ENCODE measurements at places on chromosomes 12 and 14.

DNA sequence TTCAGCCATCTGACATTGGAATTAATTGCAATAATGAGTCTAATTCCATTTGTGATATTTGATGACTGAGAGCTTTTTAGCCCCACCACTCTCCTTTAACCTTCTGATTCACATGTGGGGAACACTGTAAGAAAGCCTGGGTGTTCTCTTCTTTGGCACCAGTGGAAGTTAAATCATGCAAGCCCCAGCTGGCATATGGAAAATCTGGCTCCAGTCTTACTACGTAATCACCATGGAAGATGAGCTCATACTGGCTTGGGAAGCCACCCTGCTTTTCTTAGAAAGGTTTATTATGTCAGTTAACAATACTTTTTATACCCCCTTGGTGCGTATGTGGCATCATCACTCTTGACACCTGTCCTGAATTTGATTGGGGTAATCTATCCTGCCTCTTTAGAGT, 479.3 kb downstream of the SLC16A7 start:
- no peaks in the 10 kb centered on the region for H3K36me3 ChIP-seq
- H3K27me3 ChIP-seq: no peaks in the 10 kb centered on the region
- no peak overlapping the region for H3K4me3 ChIP-seq
- no peak for DNase-seq
- peaks cover 3% of the 10 kb centered on the region for H3K4me1 ChIP-seq

- H3K27ac ChIP-seq: no peak overlapping the region
- H3K27me3 ChIP-seq: peaks cover 2% of the 10 kb centered on the region
- no peaks in the 10 kb centered on the region for H3K4me1 ChIP-seq
- no peak for DNase-seq
These were observed 37.0 kb upstream of the MED13L start for GRCh38 chr12:116314477-116314876.

GRCh38 chr12:6072302-6072752, 52.1 kb downstream of the VWF start:
- peaks cover 27% of the 10 kb centered on the region for H3K4me1 ChIP-seq
- no peaks in the 10 kb centered on the region for H3K36me3 ChIP-seq
- H3K27me3 ChIP-seq: peaks cover 11% of the 10 kb centered on the region
- H3K27ac ChIP-seq: no peak overlapping the region

DNA sequence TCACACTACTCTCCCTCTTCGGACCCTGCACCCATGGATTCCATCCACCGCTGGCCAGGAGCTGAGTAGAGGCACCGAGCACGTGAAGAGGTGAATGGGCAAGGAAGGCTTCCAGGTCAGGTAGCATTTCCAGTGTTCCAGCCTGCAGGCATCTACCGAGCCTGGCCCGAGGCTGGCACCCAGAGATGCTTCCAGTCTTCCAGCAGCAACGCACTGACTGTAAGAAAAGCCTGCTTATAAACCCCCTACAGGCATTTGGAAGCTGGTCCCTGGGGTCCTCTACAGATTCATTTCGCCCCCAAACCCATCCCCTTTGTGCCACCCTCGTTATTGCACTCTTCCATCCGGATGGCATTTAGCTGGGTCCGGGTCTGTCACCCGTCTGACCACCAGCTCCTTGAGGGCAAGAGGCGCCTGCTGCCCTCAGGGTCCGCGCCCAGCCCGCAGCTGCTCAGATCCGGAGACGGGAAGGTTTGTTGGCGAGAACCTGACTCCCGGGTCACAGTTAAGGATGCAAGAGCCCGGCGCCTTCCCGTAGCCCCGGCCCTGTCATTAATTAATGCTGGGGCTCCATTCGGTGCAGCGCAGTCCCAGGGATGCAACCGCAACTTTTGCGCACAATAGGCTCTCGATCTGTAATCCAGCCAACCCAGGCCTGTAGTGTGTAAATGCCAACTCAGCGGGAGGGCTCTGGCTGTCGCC, 614 bp upstream of the MARK3 start:
- DNase-seq: peak; percentile 10
- H3K27ac ChIP-seq: no peak overlapping the region
- peaks cover 11% of the 10 kb centered on the region for H3K27me3 ChIP-seq
- peaks cover 6% of the 10 kb centered on the region for H3K36me3 ChIP-seq
- H3K4me1 ChIP-seq: peaks cover 18% of the 10 kb centered on the region
- H3K4me3 ChIP-seq: peak overlapping the region; percentile 87

GRCh38 chr12:46998811-46999368, 80.5 kb upstream of the PCED1B start:
- no peaks in the 10 kb centered on the region for H3K27me3 ChIP-seq
- no peaks in the 10 kb centered on the region for H3K4me1 ChIP-seq
- no peak overlapping the region for H3K4me3 ChIP-seq
- no peak for DNase-seq
- H3K27ac ChIP-seq: no peak overlapping the region
- no peaks in the 10 kb centered on the region for H3K36me3 ChIP-seq

GRCh38 chr12:96985515-96986362, 78.7 kb downstream of the NEDD1 start:
- H3K4me1 ChIP-seq: peaks cover 28% of the 10 kb centered on the region
- H3K4me3 ChIP-seq: peak overlapping the region; percentile 79
- DNase-seq: peak; percentile 57
- H3K27ac ChIP-seq: no peak overlapping the region

DNA sequence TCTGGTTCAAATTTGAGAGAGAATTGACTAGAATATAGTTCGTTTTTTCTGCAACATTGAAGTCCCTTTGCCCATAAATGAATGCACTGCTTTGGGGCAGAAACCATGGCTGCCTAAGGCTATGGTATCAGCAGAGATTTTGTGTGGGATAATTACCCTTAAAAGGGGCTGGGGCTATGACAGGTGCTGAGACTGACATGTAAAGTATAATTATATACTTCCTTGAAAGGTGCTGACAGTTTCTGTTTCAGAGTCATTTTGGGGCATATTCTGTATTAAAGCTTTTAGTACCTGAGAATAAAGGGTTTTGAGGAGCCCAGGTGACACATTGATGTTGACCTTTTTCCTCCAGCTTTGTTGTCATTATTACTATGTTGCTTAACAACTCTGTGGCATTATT, 150.3 kb upstream of the PTPRQ start:
- no peaks in the 10 kb centered on the region for H3K27me3 ChIP-seq
- no peak overlapping the region for H3K27ac ChIP-seq
- H3K4me1 ChIP-seq: no peaks in the 10 kb centered on the region

DNA sequence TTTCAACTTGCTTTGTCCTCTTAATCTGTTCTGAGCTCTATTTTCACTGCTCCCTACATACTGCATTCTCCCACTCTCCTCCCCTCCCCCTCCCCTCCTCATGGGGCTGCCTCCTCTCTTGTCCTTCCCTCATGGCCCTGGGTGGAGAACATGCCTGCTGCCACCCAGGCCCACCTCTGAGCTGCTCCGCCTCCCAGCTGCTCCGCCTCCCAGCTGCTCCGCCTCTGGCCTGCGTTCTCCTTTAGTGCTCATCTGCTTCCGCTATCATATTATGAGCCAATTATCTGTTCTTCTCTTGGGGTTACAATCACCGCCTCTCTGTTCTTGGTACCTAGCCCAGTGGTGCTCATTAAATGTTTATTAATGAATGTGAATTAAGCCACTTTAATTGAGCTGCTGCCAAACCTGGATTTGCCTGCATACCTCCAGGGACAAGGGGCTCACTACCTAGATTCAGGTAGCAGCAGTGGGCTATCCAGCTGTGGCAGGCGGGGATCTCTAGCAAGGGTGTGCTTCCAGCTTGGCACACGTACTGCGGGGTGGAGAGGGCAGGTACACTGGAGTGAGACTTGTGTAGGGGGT, 32.0 kb upstream of the FAM181A start:
- no peak overlapping the region for H3K27ac ChIP-seq
- no peak for DNase-seq

All from endothelial cell (in vitro differentiated cells).